ENCODE measurements at places on chromosomes 2 and 18.
A peak's percentile ranks its signal among the peaks of the same experiment; 100 is the strongest.

GRCh38 chr2:214995926-214996670 lies 142.3 kb downstream of the ABCA12 start:
- DNase-seq: no peak

- no peak for DNase-seq
Observed at GRCh38 chr2:240503375-240503774, 54.4 kb downstream of the ANKMY1 start.

DNA sequence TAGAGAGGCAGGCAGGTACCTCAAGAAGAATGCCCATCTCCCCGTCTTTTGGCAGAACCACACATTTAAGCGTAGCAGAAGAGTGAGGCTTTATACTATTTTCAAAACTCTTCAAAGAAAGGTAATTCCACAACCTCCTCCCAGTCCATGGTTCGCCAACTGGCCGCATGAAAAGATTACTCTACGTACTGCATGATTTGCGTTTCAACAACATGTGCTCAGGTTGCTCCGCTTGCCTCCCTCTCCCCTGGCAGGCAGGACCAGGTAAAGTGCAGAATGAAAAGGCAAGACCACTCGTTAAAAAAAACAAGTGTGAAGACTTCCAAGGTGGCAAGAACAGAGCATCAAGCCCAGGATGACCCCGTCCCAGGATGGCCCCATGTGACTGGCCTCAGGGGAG lies 143.7 kb downstream of the SP3 start:
- no peak for DNase-seq

GRCh38 chr2:41111836-41112627 lies 660.1 kb upstream of the SLC8A1 start:
- DNase-seq: no peak

DNA sequence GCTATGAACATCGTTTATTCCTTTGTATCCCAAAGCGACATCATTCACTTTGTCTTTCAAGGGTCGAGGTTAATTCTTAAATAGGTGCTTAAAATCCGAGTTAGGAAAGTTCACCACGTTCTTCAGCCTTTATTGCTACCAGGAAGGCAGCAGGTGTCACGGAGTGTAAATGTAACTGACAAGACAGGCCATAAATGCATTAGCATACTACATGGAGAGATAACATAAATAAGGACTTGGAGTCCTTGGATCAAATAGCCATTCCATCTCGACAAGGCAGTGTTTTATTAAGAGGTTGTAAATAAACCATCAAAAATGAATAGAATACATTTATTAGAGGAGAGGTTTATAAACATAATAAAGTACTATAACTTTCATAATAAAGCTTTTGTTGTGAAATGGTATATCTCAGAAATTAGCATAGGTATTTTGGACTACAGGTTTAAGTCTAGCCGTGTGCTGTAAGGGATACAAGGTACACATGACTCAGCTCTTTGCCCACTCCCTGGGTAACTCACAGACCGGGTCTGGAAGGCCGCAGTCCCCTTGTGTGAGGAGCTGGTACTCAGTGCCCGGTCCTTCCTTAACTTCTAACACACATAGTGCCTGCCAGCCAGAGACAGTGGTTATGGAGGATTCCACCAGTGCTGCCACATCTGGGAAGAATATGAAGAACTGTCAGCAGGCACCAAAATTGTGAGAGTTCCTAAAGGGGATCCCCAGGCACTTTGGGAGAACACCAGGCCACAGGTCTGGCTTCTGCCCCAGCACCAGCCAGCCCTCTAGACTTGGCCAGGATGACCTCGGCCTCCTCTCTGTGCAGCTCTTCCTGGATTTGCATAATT lies 29.4 kb downstream of the CAPN13 start:
- no peak for DNase-seq

DNA sequence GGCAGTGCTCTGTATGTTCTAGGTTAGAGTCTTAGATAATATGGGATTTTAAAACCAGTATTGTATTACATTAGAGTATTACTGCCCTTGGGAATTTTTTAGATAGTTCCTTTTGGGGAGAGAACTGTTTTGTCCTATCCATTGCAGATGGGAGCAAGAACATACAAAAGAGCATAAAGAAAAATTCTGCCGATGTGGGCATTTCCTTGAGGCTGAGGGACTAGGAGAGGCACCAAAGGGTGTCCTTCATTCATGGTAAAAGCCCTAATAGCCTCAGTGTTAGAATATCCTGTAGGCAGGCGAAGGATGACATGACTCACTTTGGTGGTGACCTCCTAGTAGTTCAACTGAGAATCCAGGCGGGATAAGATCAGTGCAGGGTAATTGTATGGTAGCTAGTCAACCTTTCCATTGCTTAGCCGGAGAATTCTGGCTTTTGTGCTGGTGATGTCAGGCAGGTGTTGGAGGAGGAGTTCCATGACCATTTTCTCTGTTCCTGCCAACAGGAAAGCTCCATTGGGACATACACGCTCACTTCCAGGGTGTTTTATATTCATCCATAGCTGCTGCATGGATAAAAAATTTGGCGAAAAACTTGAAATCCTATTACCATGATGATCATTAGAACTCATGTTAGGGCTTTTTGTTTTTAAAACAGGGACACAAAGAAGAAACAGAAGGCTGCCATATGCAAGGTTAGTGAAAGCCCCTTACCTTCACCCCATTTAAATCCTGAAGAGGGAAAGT lies 28.1 kb downstream of the EPAS1 start:
- DNase-seq: no peak

DNA sequence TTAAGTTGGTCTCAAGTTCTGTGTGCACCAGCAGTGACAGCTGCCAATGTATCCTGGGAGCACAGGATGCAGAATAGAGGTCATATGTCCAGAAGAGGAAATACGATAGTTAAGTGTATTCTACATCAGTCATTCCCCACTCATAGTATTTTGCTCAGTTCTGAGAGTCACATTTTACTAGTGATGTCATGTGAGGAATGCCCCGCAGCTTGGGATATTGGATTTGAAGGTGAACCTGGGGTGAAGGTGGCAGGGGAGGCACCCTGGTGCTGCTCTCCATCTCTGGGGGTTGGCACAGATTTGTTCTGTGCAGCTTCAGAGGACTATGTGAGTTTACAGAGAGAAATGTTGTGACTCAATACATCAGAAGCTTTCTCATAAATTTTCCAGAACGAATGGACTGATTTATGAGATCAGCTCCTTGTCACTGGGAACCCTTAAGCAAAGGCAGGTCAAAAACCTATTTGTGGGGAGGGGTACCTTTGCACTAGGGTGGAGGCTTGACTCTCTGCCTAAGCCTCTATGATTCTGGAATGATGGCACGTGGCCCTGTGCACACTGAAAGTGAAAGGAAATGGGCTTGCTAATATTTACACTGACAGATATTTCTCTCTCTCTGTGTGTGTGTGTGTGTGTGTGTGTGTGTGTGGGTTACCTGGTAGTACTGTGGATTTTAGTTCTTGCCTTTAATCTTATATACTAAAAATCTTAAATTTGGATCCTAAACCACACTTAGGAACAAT lies 95.9 kb downstream of the NEB start:
- DNase-seq: peak; percentile 7

- no peak for DNase-seq
Observed at GRCh38 chr2:189253836-189254235, 74.3 kb upstream of the COL5A2 start.

GRCh38 chr18:48314690-48315089 lies 94.5 kb downstream of the ZBTB7C start:
- no peak for DNase-seq

- DNase-seq: no peak
Observed at GRCh38 chr2:47029737-47030524, 114.3 kb upstream of the MCFD2 start.

- DNase-seq: no peak
Observed at GRCh38 chr18:59898093-59898492, 1.7 kb upstream of the PMAIP1 start.

DNA sequence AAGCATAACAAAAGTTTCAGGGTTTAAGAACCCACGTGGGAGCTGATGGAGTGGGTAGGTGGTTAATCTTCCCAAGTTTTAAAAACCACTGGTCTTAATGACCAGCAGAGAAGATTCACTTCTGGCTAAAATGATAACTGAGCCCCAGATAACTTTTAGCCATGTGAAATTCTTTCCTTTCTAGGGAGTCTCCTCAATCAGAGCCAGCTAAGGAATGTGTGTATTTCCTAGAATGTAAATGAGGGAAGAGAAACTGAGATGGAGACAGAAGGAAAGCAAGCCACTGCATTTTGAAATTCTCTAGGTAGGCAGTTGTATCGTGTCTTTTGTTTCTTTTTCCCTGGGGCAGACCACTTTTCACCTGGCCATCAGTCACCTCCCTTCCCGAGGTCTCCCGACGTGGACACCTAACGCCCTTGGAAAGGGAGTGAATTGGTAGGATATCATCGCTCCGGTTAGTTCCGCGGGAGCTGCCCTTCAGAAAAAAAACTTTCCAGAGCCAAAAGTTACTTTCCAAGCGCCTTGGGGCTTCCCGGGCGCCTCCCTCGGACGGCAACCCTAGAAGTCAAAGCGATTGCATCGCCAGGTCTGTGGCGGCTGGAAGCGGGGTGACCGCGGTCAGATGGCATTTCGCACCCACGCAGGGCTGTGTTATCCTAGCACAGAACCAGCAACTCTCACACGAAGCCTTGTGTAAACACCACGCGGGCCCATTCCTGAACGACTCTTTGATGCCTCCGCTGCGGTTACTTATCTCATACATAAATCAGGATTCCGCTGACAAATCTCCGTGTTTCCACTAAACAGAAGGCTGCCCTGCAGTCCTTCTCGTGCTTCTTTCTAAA lies 1.3 kb downstream of the COLEC12 start:
- DNase-seq: no peak

GRCh38 chr2:69768235-69768634 lies 26.3 kb downstream of the ANXA4 start:
- DNase-seq: no peak

GRCh38 chr2:26855466-26855865 lies 7.5 kb downstream of the DPYSL5 start:
- no peak for DNase-seq

- DNase-seq: no peak
Observed at GRCh38 chr2:223099561-223099960, 47.6 kb downstream of the KCNE4 start.

DNA sequence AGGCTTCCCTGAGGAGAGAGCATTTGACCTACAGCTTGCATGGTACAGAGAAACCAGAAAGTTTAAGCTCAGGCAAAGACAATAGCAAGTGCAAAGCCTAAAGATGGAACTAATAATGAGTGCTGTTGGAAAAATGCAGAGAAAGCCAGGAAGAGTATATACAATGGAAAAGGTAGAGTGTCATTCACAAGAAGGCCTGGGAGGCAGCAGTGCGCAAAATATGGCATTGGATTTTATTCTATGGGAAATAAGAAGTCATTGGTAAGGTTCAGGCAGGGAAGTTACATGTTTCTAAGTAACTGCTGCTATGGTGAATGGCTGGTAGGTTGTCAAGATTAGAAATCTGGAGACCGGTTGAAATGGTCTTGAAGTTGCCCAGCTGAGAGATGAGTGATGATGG lies 2167.3 kb upstream of the CELF4 start:
- DNase-seq: no peak
